ENCODE measurements at places on chromosomes 16 and 17. TPM values are rescaled to one million over a fixed set of nuclear protein-coding genes. Genes with fewer than 3 reads are reported as not detected.

Gene TBC1D3E
- not detected for total RNA-seq

Gene TBC1D3I
- not detected for total RNA-seq

Gene GGA3
- 13.3 TPM for total RNA-seq

Gene TMEM92
- not detected for total RNA-seq

Gene FBXL16
- 0.13 TPM for total RNA-seq

Gene WFIKKN2
- 0.12 TPM for total RNA-seq

Data from aortic smooth muscle cell (primary cell).